Activated naive CD8-positive, alpha-beta T cell treated with anti-CD3 and anti-CD28 coated beads, Interleukin-2, amount 10 ng/mL, durations not matched to agents 7 days and 5 days (primary cell): ENCODE measurements at places on chromosomes 3 and 15. TPM values are rescaled to one million over a fixed set of nuclear protein-coding genes. Genes with fewer than 3 reads are reported as not detected.

DNA sequence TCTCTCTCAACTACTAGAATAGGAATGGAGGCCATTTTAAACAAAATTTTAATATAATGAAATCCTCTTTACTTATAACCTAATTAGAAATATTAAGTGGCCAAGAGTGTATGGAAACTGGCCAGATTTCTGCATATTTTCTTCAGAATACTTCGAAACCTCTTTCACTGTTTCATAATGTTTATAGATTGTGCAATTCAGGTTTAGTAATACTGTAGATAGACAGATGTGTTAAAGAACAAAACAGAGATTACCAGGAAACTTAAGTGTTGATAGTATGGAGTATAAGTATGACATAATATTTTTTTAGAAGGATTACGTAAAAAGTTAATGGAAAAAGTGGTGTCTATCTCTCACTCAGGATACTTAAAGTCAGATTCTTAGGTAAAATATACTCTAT lies 4.7 kb downstream of the ABHD5 start:
- DNase-seq, result no peak
- no peak overlapping the region for H3K4me3 ChIP-seq
- no peaks in the 10 kb centered on the region for H3K27me3 ChIP-seq
- peaks cover 29% of the 10 kb centered on the region for H3K4me1 ChIP-seq
- H3K36me3 ChIP-seq, result peaks cover 11% of the 10 kb centered on the region
- H3K27ac ChIP-seq, result no peak overlapping the region

GRCh38 chr3:84637272-84637671 lies 321.5 kb upstream of the CADM2 start:
- no peaks in the 10 kb centered on the region for H3K27me3 ChIP-seq
- H3K4me3 ChIP-seq, result no peak overlapping the region
- H3K36me3 ChIP-seq, result no peaks in the 10 kb centered on the region
- H3K27ac ChIP-seq, result no peak overlapping the region
- no peak for DNase-seq

Gene TUSC2
- total RNA-seq, result 20.8 TPM

Gene CLDN1
- not detected for total RNA-seq

Gene DUOX2
- total RNA-seq, result not detected
